ENCODE measurements at places on chromosomes 2 and 18.

GRCh38 chr18:42275949-42276730, 321.1 kb downstream of the PIK3C3 start:
- DNase-seq, result no peak

DNA sequence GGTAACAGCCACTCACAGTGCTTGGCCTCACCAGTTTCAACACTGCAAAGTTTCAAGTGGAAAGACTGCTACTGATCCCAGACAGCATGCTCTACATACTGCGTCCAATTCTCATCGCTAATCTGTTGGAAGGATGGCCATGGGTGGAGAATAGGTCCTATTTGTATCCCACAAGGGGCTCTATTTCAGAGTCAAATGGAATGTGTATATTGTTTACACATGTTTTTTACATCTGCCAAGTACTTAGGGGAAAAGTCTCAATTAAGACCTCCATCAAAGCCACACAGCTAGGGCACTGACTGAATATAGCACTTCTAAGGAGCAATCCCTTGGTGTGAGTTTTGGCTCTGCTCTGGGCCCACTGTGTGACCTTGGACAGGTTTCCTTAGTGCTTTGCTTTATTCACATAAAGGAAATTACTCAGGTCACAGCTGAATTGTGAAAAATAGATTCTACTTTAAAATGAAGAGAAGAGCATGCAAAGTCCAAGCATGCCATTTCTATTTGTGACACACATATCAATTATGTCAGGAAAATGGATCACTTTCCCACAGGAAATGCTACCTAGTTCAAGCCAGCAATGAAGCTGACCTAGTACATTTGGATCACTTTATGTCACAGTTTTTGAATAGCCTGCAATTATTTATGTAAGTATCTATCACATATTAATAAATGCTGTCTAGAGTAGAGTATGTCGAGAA, 112.9 kb upstream of the STK17B start:
- no peak for DNase-seq

GRCh38 chr2:201156036-201156435, 26.9 kb upstream of the CASP10 start:
- DNase-seq, result no peak

- DNase-seq, result no peak
Measured at GRCh38 chr2:55518841-55519165, 715 bp upstream of the CFAP36 start.

GRCh38 chr2:233062451-233062850, 2.3 kb downstream of the INPP5D start:
- no peak for DNase-seq

- no peak for DNase-seq
Measured at GRCh38 chr2:145415151-145415550, 895.2 kb upstream of the ZEB2 start.

GRCh38 chr2:40178971-40179370, 272.9 kb downstream of the SLC8A1 start:
- DNase-seq, result no peak

DNA sequence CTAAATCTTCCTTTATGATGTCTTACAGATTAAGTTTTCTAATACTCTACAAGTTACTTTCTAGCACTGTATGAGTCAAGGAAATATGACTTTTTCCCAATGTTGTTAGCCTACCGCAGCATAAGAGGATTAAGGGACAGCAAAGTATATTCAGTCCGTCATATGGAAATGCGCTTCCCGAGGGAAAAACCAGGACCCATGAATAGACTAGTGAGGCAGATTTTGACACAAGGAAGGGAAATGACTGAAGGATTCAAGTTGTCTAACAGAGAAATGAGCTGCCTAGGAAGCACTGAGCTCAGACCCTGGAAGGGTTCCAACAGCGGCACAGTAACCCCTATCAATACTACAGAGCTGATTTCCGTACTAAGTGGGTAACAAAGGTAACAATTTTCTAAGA, 12.0 kb downstream of the SEPTIN10 start:
- no peak for DNase-seq

DNA sequence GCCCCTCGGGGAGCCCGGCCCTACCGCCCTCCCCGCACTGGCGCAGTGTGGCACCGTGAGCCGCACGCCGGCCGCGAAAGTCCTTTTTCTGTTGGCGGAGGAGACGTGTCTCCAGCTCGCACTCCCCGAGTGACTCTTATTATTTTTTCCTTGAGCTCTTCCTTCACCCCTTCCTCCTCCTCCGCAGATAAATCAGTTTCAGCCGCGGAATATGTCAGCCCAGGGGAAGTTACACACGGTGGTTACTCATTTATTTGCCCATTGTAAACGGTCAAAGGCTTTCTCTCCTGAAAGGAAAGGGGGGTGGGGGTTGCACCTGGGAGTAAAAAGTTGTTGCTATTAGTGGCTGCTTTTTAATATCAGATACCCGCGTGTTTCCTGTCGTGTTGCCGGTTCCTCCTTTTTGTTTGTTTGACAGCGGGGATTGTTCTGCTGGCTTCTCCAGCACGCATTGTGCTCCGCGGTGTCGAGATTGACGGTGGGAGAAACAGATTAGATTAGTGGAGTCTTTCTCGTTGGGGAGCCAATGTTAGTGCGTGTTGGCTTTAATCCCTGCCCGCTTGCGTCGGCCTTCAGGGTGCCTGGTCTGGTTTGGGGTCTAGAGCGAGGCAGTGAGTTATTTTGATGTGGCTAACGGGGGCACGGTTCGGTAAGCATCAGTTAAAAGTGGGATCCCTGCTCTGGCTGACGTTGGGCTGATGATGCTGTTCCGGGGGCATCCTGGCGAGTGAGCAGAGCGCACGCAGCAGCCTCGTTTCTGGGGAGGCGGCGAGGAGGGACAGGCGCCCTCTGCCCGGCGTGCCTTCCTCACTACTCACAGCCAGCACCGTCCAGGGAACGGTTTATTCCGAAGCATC, 1.6 kb downstream of the CRIM1 start:
- DNase-seq, result no peak

- DNase-seq, result no peak
Measured at GRCh38 chr2:100718065-100718629, 101.8 kb upstream of the NPAS2 start.

- DNase-seq, result no peak
Measured at GRCh38 chr2:38152035-38152434, 76.1 kb upstream of the CYP1B1 start.

GRCh38 chr2:69947325-69947931, 14.0 kb downstream of the ASPRV1 start:
- DNase-seq, result no peak

- no peak for DNase-seq
Measured at GRCh38 chr18:48943736-48944527, 6.8 kb downstream of the SMAD7 start.

- no peak for DNase-seq
Measured at GRCh38 chr2:168369031-168369430, 87.0 kb upstream of the CERS6 start.

DNA sequence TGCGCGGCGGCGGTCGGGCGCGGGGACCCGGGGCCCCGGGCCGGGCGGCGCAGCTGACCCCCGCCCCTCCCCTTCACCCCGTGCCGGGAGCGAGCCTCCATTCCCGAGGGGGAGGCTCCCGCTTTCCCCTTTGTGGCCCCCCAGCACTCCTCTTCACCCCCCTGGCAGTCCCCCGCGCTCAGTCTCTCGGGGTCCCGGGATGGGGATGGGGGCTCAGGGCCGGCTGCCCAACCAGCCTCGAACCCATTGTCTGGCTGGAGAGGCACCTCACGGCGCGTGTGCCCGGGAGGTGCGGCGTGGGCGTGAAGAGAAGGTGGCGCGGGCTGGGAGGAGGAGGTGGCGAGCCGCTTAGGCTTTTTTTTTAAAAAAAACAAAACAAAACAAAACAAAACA, 748 bp downstream of the FMNL2 start:
- DNase-seq, result no peak

GRCh38 chr2:234136461-234136860, 86.0 kb downstream of the SPP2 start:
- no peak for DNase-seq

DNA sequence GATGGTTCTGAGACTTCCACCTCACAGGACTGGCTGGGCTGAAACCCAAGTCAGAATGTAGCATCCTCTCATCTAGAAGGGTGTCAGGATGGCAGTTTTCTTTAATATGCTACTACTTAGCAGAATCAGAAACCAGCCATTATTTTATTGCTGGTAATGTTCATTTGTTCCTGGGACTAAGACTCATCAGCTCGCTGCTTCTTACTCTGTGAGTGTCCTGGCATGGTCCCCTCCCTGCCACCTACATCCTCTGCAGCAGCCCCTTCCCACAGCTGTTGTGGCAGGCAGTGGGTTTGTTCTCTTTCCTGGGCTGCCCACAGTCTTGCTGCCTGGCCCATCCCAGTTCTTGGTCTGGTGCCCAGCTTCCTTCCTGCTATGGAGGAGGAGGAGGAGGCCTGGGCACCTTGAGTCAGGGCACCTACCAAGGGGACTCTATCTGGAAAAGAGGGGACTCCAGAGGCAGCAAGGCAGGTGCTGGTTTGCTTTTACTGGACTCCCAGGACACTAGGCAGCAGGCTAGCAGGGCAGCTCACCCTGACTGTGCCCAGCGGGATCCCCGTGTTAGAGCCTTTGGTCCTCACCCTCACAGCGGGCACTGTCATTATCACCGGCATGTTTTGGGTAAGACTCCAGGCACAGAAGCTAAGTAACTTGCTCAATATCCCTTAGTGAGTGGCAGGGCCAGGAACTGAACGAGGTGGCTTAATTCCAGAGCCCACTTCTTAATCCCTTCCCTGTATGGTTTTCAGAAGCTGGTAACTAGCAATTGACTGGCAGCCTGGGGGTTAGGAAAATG, 62.1 kb downstream of the LRRFIP1 start:
- DNase-seq, result no peak

DNA sequence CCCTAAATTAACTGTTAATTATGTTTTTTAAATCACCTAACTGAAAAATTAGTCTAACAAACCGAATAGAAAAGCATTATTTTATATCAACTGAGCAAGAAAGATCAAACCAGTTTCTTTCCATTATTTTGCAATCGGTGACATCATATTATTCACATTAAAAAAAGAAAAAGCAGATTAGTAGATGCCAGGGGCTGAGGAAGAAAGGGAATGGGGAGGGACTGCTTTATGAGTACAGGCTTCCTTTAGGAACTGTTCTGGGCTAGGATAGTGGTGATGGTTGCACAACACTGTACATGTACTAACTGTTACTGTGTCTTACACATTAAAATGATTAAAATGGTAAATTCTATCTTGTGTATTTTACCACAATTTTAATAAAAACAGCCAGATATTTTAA, 59.3 kb downstream of the COBLL1 start:
- no peak for DNase-seq

GRCh38 chr18:24553571-24554285, 93.3 kb downstream of the HRH4 start:
- no peak for DNase-seq

- no peak for DNase-seq
Measured at GRCh38 chr2:1607971-1608688, 136.2 kb downstream of the PXDN start.
